ENCODE measurements at places on chromosomes 4 and X.

DNA sequence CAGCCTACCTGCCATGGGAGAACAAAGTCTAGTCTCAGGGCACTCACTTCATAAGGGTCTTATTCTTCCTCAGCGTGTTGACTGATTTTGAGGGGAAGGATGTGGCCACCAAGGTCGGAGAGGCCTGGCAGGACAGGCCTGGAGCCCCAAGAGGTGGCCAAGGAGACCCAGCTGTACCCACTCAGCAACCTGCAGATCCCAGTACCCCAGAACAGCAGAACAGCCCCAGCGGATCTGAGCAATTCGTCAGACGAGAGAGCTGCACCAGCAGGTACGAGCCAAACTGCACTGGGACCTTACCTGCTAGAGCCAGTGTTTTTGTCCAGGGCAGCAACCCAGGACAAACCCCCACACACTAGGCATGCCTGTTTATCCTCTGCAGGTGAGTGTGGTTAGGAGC, 34.3 kb downstream of the PNMA5 start:
- no peak for DNase-seq

DNA sequence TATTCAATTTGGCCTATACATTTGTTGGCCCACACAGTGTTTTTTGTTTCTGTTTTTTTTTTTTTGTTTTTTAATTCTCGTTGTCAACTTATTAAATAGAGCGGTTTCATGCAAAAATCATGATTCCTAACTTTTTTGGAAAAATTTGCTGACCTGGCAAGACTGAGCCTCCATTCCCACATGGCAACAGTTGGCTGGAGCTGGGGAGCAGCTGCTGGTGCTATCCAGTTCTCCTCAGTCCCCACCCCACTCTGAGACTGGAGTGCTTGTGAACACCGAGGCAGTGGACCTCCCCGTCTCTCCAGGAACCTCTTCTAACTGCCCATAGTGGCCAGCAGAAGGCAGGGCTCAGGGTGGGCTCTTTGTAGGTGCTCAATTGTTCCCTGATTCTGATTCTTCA, 95.7 kb upstream of the OTUD4 start:
- no peak for DNase-seq

- DNase-seq, result no peak
These were observed 104.1 kb downstream of the FSTL5 start for GRCh38 chr4:162059656-162060055.

DNA sequence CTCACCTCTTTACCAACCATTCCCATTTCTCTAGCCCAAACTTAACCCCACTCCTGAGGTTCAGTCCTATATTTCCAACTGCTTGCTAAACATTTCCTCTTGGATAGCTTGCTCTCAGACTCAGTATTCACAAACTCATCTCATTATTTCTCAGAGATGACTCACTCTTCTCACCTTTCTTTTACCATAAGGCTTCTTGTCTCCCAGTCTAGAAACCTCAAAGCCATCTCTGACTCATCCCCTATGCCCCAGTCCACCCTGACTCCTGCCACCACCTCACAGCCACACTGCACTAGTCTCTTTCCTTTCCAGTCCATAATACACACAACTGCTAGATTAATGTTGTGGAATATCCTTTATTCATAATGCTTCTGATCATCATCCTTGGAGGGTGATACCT, 4.8 kb downstream of the FRMPD3 start:
- peak; percentile 35 for DNase-seq

GRCh38 chrX:145532176-145532780, 285.0 kb downstream of the SPANXN1 start:
- no peak for DNase-seq

DNA sequence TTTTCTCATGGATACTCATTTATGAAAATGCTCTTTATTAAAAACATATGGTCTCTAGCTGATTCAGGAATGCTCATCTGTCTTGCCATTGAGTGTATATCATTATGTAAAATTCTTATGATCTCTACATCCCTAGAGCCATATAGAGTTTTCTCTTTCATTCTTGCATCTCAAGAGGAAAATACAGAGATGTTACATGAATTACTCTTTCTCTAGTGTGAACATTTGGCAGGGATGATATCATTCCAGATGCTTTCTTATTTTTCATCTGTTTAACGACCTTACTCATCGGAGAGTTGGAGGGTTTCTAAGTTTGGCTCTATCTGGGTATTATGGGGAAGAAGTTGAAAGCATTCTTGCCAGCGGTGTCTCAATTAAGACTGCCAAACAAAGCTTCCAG, 202.9 kb upstream of the SLC7A11 start:
- no peak for DNase-seq

- DNase-seq, result no peak
These were observed 18.6 kb downstream of the MAP3K15 start for GRCh38 chrX:19496711-19497110.

DNA sequence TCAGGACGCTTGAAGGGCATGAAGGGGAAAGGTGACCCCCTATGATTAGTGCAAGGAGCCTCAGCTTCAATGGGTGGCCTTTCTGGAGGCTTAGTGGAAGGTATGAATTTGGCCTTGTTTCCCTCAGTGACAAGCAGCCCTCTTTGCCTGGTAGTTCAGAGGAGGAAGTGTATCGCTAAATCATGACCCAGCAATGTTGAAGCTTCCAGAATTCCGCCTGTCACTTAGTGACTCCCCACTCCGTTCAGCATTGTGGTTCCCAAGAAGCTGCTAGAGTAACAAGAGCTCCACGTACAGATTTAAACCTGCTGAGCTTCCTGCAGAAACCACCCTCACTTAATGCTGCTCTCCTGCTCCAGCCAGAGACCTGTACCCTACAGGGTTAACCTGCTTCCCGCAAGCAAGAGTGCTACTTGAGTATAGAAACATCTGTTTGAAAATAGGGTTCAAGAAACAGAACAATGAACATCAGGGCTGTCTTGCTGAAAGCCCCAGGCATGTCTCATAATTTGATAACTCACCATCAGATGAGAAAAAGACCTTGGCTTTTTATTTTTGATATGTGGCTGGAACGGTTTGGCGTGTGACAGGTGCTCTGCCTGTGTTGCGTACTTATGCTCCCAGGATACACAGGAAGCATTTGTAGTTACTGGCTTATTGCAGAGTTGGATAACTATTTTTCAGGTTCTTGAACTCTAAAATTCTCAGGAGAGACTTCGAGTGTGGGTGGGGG, 105.2 kb downstream of the UCHL1 start:
- no peak for DNase-seq

DNA sequence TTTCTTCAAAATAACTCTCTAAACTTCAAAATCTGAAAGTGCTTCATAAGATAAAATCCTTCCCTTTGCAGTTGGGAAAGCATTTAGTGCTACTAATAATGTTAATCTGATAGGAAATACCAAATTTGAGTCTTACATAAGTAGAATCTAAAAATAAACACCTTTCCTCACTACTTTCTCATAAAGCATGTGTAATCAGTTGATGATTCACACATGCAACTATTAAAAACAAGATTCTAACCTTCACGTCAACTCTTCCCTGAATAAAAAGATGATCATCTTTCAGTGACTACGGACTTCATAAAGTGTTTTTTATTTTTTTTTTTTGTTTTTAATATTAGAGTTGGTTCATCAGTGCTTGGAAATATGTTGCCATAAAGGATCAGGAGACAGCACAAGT, 172.6 kb downstream of the ACTRT1 start:
- no peak for DNase-seq

GRCh38 chr4:1179089-1179441, 6.7 kb upstream of the SPON2 start:
- DNase-seq, result no peak

GRCh38 chr4:111641813-111642579, 503.3 kb upstream of the FAM241A start:
- DNase-seq, result peak; percentile 17

GRCh38 chr4:91028228-91028627, 901.0 kb downstream of the CCSER1 start:
- DNase-seq, result no peak

- no peak for DNase-seq
These were observed 129.4 kb downstream of the FAT4 start for GRCh38 chr4:125444166-125444565.

DNA sequence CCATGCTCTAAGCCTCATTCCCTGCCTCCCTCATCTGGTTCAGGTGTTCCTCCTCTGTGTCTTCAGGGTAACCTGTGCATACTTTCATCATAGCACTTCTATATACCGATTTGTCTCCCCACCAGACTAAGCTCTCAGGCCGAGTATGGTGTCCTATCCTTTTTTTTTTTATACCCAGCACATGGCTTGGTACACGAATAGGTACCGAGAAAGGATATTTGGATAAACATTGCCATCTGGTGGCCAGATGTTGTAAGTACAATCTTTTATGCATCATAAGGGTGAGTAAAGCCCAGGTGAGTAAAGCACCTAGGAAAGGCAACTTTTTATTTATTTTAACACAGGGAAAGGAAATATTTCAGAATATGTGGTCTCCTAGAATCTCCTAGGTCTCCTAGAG, 68.4 kb downstream of the MID2 start:
- DNase-seq, result no peak

DNA sequence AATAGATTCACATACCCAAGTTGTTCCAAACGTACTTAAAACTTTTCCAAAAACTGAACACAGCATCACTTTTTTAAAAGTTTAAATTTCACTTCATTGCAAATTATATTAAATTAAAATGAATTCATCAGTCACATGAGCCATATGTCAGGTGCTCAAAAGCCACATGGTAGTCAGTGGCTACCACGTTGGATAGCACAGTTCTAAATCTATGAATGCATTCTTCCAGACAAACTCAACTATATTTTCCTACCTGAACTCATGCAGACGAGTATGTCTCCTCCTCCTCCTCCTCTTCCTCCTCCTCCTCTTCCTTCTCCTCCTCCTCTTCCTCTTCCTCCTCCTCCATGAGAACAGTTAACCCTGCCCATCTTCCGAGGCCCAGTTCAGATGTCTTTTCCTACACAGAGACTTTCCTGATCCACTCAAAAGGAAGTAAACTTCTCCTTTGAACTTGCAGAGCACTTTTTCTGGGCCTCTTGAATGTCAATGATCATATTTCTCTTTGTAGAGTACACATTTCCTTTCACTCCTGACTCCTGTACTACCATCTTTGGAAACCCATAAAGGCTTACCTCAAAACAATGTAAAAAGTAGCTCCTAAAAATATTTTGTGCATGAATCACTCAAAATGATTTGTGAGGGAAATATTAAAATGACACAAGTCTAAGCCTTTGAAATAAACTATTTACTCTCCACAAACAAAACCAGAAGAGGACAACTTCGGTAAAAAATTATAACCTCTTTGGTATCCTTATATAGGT, 172.6 kb downstream of the AMELX start:
- DNase-seq, result no peak

- no peak for DNase-seq
These were observed 93.9 kb upstream of the GATB start for GRCh38 chr4:151854731-151855130.

GRCh38 chr4:119550857-119551532, 77.6 kb downstream of the PDE5A start:
- no peak for DNase-seq

GRCh38 chrX:121558886-121559285, 511.5 kb downstream of the GLUD2 start:
- DNase-seq, result no peak

- DNase-seq, result no peak
These were observed 54.6 kb upstream of the GPR78 start for GRCh38 chr4:8525383-8526120.

GRCh38 chr4:5746829-5747737, 36.1 kb downstream of the EVC start:
- DNase-seq, result no peak

DNA sequence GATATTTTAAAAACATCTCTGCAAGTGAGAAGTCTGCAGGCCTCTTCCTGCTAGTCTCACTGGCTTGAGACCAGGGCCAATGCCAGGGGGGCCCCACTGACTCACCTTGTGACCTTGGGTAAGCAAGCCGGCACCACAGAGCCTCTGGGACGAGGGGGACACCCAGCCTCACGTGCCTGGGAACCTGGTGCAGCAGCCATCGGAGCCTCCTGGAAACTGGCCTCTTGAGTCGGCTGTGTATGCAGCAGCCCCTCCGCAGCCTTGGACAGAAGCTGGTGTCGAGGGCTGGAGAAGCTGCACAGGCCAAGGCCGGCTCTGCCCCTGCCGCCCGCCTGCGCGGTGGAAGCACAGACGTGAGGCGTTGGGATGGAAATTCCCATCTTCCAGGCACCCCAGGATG, 8.7 kb downstream of the TADA2B start:
- no peak for DNase-seq

- DNase-seq, result peak; percentile 55
These were observed 3.6 kb upstream of the LEF1 start for GRCh38 chr4:108172231-108172752.

DNA sequence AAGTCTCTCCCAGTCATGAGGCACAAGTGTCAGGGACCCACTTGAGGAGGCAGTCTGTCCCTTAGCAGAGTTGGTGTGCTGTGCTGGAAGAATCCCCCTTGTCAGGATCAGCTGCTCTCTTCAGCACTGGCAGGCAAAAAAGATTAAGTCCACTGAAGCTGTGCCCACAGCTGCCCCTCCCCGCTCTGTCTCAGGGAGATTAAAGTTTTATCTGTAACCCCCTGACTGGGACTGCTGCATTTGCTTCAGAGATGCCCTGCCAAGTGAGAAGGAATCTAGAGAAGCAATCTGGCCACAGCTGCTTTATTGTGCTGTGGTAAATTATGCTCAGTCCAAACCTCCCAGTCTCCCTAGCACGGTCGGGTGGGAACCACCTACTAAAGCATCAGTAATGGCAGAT, 37.4 kb upstream of the HEPH start:
- no peak for DNase-seq

- no peak for DNase-seq
These were observed 219.0 kb downstream of the TLL1 start for GRCh38 chr4:166091912-166092510.

DNA sequence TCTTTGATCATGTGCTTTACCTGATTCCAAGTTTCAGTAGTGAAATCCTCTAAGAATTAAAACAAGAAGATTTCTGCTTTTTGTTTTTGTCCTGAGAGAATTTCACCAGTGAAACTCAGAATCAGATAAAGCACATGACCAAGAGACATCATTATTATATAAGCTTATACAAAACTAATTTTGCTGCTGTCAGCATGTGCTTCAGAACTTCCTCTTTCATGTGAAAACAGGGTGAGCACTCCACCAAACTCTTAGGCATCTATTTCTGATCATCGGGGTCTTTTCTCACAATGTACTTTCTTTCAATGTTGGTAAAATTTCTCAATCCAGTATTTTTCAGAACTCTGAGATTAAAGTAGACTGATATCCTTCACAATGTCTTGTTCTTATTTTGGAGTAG, 152.1 kb downstream of the SLC39A8 start:
- DNase-seq, result no peak

DNA sequence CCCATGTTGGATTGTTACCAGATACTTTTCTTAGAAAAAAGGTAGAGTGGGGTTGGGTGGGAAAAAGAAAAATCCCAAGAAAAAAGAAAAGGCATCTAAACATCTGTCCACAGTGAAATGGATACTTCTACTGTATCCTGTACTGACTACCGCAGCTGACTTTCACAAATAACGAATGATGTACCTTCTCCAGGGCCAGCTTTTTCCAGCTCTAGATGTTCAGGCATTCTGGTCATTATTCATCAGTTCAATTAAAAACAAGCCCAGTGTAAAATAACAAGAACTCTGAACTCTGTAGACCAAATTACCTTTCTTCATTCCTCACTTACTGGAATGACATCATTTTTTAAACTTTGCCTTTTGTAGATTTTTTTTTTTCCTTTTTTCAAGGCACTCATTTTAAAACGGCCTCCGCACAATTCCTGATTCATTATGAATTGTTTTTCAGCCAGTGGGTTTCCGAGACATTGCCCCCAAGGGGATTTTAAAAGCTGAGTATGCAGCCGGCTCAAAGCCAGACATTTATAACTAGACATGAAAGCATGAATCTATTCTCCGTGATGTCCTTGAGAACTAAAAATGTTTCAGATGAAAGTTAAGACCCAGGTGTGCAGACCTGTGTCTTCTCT, 113.5 kb downstream of the PRKX start:
- no peak for DNase-seq

- DNase-seq, result no peak
These were observed 15.7 kb downstream of the FOXR2 start for GRCh38 chrX:55638933-55639332.

All from stimulated activated naive CD8-positive, alpha-beta T cell treated with anti-CD3 and anti-CD28 coated beads, Interleukin-15, Interleukin-2, amounts not matched to agents 100 U/mL and 50 U/mL, for 24 hours (primary cell).